Pons (tissue), 1 donor: ENCODE measurements at places on chromosomes 4 and X.

- DNase-seq, result no peak
Observed at GRCh38 chrX:134883137-134883700, 107.6 kb upstream of the SMIM10 start.

DNA sequence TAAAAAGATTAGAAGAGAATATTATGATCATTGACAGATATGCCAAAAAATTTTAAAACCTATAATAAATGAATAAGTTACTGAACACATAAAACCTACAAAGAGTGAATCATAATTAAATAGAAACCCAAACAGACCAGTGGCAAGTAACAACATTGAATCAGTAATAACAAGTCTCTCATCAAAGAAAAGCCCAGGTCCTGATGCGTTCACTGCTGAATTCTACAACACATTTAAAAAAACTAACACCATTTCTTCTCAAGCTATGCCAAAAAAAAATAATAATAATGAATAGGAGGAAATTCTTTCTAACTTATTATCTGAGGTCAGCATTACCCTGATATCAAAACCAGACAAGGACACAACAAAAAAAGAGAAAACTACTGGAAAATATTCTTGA, 30.6 kb downstream of the ACTRT1 start:
- no peak for DNase-seq

DNA sequence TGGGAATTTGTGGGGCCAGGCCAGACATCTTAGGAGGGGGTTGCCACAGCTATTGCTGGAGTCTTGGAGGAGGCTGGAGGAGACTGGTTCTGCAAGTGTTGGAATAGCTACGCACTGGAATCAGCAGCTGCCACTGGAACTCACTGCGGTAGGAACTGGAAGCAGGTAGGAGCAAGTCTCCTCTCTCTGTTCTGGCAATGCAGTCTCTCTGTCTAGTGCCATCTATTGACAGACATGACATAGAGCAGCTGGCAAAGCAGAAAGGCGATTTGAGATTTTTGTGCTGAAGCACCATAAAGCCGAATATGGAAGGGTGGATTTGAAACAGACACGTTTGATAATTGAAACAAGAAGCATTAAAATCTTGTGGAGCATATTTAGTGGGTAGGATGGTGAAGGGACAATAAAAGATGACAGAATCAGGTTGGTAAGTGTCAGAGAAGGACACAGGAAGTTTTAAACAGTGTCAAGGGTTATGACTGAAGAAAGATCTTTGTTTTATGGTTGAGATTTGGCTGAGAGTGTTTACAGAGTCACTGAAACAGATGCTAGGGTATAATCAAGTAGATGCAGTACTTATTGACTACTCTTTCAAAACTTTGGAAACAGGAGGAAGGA, 23.5 kb upstream of the SYNPO2 start:
- peak; percentile 39 for DNase-seq

DNA sequence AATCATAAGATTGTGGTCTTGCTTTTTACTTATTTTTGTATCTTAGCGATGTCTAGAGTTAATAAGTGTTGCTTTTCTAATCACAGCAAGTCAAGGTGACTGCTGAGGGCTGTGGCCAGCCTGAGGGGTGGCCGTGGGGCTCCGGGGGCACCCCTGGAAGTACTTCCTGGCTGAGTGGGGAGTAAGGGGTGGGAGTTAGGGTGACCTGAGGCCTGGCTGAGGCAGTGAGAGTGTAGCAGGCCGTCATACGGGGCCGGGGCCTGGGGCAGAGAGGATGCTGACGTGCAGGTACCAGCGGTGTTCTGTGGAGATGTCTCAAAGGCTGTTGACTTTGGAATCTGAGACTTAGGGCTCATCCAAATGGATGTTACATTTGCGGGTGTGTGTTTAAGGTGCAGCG, 29.3 kb downstream of the PIGG start:
- DNase-seq, result no peak
